ENCODE measurements at places on chromosomes 4 and X.
A peak's percentile ranks its signal among the peaks of the same experiment; 100 is the strongest.

DNA sequence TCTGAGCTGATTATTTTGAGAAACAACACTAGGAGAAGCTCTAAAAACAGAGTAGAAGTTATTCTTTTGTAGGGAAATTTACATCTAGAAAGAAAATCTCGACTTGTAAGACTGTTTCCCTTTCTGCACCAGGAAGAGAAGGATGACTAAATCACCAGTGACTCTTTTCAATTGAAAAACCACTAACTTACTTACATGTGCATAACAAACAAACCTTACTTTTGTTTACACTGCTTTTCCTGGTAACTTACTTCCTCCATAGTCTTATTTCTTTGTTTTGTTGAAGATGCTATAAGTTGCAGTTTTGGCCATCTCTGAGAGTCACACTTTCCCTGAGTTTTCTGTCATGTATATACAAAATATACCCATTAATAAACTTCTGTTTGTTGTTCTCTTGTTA, 293.6 kb upstream of the FAT4 start:
- DNase-seq: no peak

GRCh38 chr4:113773014-113773413, 11.5 kb upstream of the CAMK2D start:
- DNase-seq: peak; percentile 16

- no peak for DNase-seq
Measured at GRCh38 chrX:14616836-14617235, 87.5 kb downstream of the GLRA2 start.

DNA sequence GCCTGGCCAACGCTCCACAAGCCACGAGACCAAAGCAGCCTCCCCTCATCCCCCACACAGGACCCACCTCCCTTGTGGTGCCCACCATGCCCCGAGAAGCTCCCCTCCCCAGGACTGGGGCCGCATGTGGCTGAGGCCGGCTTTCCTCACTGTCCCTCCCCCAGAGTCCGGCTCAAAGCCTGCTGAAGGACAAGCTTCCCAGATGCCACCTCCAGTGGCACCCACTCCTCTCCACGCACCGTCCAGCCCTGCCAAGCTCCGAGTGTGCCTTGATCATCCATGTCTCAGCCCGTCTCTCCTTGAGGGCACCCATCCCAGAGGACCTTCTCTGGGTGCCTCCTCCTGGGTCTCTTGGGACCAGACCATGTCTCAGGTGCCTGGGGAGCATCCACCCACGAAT, 58.8 kb upstream of the MXD4 start:
- DNase-seq: no peak

DNA sequence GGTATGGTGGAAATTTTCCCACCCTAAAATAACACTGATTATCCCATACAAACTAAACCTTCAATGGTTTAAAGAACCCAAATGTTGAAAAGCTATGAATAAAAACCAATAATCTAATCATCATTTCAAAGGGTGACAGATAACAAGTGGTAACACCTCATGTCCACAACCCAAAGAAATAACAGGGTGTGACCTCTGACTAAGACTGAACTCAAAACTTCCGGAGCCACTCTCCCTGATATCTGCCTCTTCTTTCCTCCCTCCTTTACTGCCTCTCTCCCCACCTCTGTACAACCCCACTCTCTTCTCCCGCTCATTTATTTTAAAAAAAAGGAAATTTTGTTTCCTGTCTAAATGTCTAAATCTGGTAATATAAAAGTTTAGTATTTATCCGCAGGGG, 11.5 kb downstream of the FBXW7 start:
- no peak for DNase-seq

GRCh38 chrX:112766774-112767173, 73.9 kb downstream of the AMOT start:
- DNase-seq: no peak

DNA sequence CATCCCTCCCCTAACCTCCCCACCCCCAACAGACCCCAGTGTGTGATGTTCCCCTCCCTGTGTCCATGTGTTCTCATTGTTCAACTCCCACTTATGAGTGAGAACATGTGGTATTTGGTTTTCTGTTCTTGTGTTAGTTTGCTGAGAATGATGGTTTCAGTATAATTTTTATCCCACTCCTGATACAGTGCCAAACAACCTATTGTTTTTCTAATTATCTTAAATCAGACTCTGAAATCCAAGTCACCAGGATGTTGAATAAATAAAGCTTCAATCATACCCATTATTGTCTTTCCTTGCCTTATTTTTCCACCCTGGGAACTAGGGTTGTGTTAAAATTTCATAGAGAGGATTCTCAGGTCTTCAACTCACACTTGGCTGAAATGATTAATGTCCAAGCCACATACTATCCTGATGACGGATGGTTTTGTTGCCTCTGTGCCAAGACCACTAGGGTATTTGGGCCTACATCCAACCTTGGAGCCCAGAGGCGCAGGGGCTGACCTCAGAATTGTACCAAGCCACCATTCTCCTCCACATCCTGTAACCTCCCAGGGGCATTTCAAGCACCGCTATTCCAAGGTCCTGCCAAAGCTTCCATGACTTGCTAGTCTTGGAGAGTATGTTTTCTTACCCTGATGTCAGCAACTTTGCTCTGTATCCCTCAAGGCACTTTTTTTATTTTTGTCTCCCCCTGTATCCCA, 332.4 kb downstream of the ARHGAP24 start:
- DNase-seq: no peak

DNA sequence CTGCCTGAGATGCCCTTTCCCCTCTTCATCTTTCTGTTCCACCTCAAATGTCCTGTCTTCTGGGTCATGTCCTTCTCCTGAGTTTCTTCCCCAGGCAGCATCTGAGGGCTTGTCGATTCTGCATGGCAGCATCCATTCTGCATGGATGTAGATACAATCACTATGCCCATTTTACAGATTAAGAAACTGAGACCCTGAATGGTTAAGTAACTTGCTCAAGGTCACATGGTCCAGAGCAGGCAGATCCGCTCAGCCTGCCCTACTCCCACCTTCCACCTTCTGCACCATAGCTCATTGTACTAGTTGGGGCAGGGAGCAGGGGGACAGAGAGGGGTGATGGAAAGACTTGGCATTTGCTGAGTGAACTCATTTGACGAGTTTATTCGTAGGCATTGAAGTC, 32.0 kb downstream of the ZNF185 start:
- DNase-seq: no peak

DNA sequence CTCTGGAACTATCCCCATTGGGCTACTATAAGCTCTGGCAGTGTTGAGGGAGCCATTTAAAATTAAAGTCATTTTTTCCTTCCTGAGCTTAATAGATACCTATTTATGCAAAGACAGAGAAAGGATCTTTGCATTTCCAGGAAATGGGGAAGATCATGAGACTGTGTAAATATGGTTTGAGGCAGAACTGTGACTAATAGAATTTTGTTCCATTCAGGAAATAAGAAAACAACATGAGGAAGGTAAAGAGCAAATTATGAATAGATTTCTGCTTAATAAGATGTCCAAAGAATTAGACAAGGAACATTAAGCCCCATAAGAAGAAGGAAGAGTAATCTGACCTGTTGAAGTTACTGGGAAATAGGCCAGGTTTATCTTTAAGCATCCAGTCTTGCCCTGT, 17.8 kb upstream of the TBC1D19 start:
- DNase-seq: no peak

DNA sequence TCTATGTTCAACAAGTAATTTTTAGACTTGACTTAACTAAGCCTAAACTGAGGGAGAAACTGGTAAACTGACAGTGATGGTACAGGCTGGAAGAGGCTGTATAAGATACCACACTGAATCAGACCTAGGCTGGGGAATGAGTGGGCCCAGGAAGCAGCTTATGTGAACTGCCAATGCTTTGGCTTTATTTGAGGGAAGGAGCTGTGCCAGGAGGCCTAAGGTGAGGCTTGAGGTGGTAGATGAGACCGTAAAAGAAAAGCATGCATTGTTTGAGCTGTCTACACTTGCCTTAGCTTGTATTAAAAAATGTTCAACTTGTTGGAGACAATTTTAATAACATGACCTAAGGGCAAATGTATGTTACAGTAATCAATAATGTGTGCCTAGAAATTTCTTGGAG, 96.2 kb downstream of the RS1 start:
- no peak for DNase-seq

- DNase-seq: no peak
Measured at GRCh38 chr4:132266374-132266773, 882.7 kb upstream of the PCDH10 start.

DNA sequence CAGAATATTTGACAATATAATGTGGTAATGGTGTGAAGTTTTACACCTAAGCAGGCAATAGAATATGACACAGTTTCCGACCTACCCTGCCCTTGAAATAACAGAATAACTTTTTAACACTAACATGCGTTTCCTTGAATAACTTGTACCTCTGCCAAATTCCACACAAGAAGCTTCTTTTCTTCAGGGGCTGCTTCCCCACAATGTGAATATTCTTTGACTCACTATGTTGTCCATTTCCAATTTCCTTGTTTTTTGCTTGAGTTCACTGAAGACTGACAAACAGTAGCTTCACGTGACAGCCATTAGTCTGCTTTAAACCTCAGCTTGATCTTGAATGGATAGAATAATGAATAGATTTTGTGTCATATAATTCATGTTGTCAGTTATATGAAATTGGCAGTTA, 14.3 kb downstream of the SHROOM3 start:
- no peak for DNase-seq

DNA sequence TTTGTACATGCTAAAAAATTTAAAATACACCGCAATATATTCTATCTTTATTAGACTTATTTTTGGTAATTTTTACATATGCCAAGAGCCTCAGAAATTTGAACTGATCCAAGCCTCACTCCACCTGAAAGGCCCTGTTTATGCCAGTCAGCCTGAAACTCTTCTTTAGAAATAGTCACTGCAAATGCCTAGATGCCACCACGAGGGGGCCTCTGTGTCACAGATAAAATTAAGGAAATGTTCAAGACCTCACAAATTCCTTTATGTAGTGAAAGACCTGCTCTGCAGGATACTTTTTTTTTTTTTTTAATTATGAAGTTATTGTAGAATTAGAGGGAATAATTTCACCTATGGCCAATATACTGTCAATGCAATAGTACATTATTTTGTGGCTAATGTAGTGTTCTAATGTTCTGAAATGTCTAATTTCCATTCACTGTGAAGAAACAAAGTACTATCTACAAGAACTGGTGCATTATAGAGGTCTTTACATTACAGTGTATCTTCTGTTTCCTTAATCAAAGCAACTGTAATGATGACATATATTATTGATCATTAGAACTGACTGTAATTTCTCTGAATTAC, 69.8 kb downstream of the DTHD1 start:
- peak; percentile 75 for DNase-seq

DNA sequence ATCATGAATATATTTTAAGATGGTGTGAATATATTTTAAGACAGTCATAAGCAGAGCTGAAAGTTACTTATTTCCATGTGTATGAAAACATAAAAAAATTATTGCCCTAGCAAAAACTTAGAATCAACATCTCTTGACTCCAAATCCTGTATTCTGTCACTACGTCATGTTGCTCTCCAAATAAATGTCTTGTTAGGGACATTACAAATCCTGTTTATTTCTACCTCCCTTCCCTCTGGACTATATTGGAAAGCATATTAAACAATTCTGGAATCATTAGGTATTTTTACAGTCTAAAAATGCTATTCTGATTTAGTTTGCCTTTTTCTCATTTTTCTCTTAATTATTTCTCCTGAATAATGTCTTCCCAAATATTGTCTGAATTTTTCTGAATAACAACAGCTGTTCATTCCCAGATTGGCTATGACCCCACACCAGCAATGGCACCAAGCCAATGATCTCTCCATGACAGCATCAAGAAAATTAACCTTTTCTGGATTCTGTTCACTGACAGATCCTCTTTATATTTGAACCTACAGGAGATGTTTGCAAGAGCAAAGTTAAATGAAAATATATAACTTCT, 523.1 kb downstream of the IQCM start:
- DNase-seq: no peak

DNA sequence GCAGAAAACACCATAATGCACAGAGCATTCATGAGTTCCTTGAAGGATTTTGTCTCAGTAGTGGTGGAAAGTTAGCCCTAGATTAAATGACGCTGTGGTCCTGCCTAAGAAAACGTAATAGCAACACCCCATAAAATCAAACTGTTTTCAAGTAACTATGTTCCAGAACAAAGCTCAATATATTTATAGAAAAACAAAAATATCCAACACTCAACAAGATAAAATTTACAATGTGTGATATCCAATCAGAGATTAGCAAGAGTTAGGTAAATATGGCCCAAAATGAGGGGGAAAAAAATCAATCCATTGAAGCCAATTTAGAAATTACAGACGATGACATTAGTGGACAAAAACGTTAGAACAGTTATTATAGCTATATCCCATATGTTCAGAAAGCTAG, 9.9 kb upstream of the GAB1 start:
- DNase-seq: no peak

- DNase-seq: no peak
Measured at GRCh38 chr4:113322736-113323135, 273.3 kb downstream of the ANK2 start.

DNA sequence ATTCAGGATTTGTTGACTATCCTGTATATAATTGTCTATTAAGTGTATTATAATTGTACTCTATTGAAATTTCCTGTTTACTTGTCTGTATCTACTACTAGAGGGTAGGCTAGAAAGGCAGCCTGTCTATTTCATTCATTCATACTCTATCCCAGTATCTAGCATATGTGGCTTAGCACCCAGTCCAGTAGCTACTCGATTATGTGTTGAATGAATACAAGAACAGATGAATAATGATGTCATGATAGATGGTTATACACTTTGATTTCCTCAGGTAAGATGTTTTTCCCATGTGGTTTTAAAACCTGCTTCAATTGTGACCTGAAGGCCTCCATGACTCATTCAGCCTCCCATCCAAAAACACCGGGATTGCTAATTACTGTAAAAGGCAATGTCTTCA, 68.0 kb downstream of the IL21 start:
- no peak for DNase-seq

- no peak for DNase-seq
Measured at GRCh38 chr4:149845743-149846142, 30.1 kb upstream of the IQCM start.

DNA sequence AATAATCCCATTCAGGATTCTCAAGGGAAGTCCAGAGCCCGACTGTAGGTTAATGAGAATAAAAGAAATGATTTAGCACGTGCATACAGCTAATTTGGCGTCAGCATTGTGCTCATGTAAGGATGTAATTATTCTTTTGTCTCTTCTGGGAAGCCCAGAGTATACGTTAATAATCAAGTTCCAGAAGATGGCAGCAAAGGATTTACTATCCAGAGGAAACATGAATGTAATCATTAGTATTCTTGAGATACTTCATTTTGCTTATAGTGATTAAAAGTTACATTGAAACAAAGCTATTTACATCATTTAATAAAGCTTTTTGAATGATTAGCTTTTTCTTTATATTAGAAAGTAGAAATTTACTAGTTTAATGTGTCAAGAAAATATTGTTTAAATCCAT, 27.1 kb upstream of the MAP9 start:
- DNase-seq: no peak

- DNase-seq: no peak
Measured at GRCh38 chrX:73268463-73268862, 53.8 kb upstream of the NAP1L2 start.

DNA sequence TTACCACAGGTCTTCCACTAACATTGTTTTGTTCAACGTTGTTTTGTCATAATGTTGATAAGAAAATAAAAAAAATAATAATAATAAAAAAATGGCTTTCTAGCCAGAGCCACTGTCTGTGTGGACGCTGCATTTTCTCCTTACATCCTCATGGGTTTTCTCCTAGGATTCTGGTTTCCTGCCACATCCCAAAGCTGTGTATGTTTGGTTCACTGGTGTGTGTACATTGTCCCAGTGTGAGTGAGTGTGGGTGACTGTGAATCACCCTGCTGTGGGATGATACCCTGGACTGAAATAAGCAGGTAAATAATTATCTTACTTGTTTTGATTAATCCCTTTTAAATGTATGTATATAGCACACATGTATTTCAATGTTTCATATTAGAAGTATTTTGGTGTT, 2154.4 kb upstream of the AGA start:
- no peak for DNase-seq
